T-cell (primary cell): ENCODE measurements at places on chromosomes 7 and 10. TPM values are rescaled to one million over a fixed set of nuclear protein-coding genes. Genes with fewer than 3 reads are reported as not detected.
A peak's percentile ranks its signal among the peaks of the same experiment; 100 is the strongest.

TNKS2 gene
- total RNA-seq = 41.0 TPM

SFTPA1 gene
- total RNA-seq = not detected

PPP1R3A gene
- not detected for total RNA-seq

GRCh38 chr10:308572-309085 is 173.4 kb downstream of the ZMYND11 start:
- H3K27me3 ChIP-seq = no peaks in the 10 kb centered on the region
- no peak overlapping the region for H3K4me3 ChIP-seq
- H3K27ac ChIP-seq = no peak overlapping the region
- DNase-seq = no peak
- H3K4me1 ChIP-seq = no peaks in the 10 kb centered on the region
- no peaks in the 10 kb centered on the region for H3K36me3 ChIP-seq

GRCh38 chr7:52455571-52455970 is 579.9 kb upstream of the POM121L12 start:
- H3K4me3 ChIP-seq = no peak overlapping the region
- H3K36me3 ChIP-seq = no peaks in the 10 kb centered on the region
- DNase-seq = no peak
- no peak overlapping the region for H3K27ac ChIP-seq
- no peaks in the 10 kb centered on the region for H3K4me1 ChIP-seq
- H3K27me3 ChIP-seq = no peaks in the 10 kb centered on the region

- no peaks in the 10 kb centered on the region for H3K36me3 ChIP-seq
- no peak overlapping the region for H3K4me3 ChIP-seq
- no peaks in the 10 kb centered on the region for H3K27me3 ChIP-seq
- no peak for DNase-seq
- H3K4me1 ChIP-seq = no peaks in the 10 kb centered on the region
Observed at GRCh38 chr10:71082960-71083715, 129.2 kb upstream of the UNC5B start.

DNA sequence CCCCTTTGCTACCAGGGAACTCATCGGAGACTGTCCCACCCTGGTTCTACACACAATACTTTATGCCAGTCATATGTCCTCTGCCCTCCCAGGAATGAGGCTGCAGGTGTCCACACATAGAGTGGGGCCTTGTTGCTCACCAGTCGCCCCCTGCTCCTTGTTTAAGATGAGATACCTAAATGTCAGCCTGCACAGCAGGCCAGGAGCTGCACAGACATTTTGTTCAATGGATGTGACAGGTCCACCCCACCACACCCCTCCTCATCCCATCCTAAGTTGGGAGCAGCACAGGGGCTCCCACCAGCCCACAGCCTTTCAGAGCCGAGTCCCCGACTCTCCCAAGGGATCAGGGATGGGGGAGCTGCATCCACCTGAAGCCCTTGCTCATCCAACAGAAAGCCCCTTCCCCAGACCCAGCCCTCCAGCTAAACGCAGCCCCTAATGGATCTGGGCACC is 6.2 kb upstream of the GRID1 start:
- no peaks in the 10 kb centered on the region for H3K4me1 ChIP-seq
- H3K27ac ChIP-seq = no peak overlapping the region
- H3K36me3 ChIP-seq = no peaks in the 10 kb centered on the region
- H3K4me3 ChIP-seq = no peak overlapping the region

- peak overlapping the region; percentile 11 for H3K27ac ChIP-seq
- no peaks in the 10 kb centered on the region for H3K27me3 ChIP-seq
- H3K4me3 ChIP-seq = no peak overlapping the region
- no peak for DNase-seq
Observed at GRCh38 chr10:69130251-69130650, 6.3 kb downstream of the VPS26A start.

- no peak for DNase-seq
- no peak overlapping the region for H3K4me3 ChIP-seq
- no peak overlapping the region for H3K27ac ChIP-seq
- H3K36me3 ChIP-seq = no peaks in the 10 kb centered on the region
Observed at GRCh38 chr7:134018306-134018705, 108.8 kb upstream of the LRGUK start.

DNA sequence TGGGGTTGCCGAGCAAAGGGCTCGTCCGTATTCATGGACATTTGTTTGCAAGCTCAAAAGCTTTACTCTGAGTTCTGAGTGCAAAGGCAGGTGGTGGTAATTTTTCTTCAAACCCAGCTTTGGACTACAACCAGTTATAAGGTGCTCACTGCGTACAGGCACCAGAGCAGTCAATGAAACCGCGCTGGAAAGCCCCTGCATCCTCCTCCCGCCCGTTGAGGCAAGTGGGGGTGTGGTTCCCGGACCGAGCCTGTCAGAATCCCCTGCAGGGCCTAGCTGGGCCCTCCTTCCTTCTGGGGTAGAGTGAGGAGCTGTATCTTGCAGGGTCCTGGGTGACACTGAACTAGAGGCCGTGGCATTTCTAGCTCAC is 22.3 kb downstream of the AMZ1 start:
- no peaks in the 10 kb centered on the region for H3K36me3 ChIP-seq
- H3K4me1 ChIP-seq = peaks cover 54% of the 10 kb centered on the region
- no peak overlapping the region for H3K27ac ChIP-seq
- peak overlapping the region; percentile 28 for H3K4me3 ChIP-seq

DNA sequence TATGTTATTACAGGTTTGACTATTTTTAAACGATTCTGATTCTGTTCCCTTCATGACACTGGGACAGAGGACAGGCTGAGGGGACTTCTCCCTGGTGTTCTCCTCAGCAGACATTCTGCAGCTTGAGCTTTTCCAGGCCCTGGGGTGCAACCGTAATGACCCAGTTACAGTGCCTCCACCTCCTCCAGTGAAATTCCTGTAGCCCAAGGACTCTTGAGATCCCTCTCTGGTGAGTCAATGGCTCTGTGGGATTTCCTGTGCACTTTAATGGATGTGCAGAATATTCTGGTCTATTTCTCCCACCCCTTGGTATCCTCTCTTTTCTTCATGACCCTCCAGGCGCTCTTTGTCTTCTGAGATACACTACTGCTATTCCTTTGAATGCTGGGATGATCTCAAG is 319.3 kb downstream of the INHBA start:
- H3K4me3 ChIP-seq = no peak overlapping the region
- no peak for DNase-seq
- no peaks in the 10 kb centered on the region for H3K36me3 ChIP-seq
- H3K27ac ChIP-seq = no peak overlapping the region
- no peaks in the 10 kb centered on the region for H3K4me1 ChIP-seq

DNA sequence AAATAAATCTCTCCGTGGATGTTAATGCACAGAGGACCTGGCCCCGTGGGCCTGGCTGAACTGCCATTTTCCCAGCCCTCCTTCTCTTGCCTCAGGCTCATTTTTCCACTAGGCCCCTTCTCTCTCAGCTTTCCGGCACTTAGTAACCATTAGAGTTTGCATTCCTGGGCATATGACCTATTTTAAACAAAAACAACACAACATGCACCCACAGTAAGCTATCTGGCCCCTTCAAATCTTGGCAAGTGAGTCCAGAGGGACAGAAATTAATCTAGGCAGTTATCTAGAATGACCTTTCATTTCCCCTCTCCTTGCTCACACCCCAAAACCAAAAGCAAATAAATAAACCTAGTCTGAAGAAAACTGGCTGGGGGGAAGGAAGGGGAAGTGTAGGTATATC is 11.7 kb downstream of the FBXW4 start:
- H3K4me3 ChIP-seq = no peak overlapping the region
- H3K27me3 ChIP-seq = no peaks in the 10 kb centered on the region
- no peak overlapping the region for H3K27ac ChIP-seq
- H3K36me3 ChIP-seq = no peaks in the 10 kb centered on the region
- DNase-seq = no peak
- peaks cover 6% of the 10 kb centered on the region for H3K4me1 ChIP-seq

- no peaks in the 10 kb centered on the region for H3K36me3 ChIP-seq
- no peaks in the 10 kb centered on the region for H3K4me1 ChIP-seq
- no peaks in the 10 kb centered on the region for H3K27me3 ChIP-seq
- H3K4me3 ChIP-seq = no peak overlapping the region
Observed at GRCh38 chr10:115875172-115875571, 397.8 kb downstream of the GFRA1 start.

GRCh38 chr10:59670269-59670668 is 39.4 kb downstream of the SLC16A9 start:
- H3K27me3 ChIP-seq = no peaks in the 10 kb centered on the region
- no peaks in the 10 kb centered on the region for H3K4me1 ChIP-seq
- H3K4me3 ChIP-seq = no peak overlapping the region
- no peak overlapping the region for H3K27ac ChIP-seq
- DNase-seq = no peak
